ENCODE measurements at places on chromosomes 3 and 15.

GRCh38 chr3:2578560-2578959 lies 479.9 kb downstream of the CNTN4 start:
- DNase-seq = no peak

DNA sequence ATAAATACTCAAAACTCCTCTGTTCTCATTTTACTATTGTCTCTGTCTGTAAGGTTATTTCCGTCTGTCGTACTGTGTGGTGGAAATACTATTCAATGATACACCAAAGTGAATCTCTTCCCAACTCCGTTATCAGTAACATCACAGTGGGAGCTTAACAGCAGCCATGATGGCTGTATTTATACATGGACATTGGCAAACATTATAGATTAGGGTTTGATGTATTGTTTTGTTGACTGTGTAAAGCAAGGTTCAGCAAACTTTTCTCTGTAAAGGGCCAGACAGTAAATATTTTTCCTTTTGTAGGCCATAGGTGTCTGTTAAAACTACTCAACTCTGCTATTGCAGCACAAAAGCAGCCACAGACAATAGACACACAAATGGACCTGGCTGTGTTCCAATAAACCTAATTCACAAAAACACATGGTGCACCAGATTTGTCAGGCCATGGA lies 23.2 kb downstream of the LIPC start:
- no peak for DNase-seq

DNA sequence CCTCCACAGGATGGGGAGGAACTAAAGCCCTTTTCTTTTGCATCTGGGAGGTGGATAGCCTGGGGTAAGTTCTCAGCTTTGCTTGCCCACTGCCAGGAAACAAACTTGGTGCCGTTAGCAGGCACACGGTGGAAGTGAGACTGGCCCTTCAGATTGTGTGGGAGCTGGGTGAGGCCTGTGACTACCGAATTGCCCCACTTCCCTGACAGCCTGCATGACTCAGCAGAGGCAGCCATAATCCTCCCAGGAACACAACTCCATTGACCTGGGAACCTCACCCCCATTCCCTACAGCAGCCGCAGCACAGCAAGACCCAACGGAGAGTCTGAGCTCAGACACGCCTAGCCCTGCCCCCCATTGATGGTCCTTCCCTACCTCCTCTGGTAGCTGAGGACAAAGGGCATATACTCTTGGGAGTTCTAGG lies 282.6 kb downstream of the KLF13 start:
- no peak for DNase-seq

DNA sequence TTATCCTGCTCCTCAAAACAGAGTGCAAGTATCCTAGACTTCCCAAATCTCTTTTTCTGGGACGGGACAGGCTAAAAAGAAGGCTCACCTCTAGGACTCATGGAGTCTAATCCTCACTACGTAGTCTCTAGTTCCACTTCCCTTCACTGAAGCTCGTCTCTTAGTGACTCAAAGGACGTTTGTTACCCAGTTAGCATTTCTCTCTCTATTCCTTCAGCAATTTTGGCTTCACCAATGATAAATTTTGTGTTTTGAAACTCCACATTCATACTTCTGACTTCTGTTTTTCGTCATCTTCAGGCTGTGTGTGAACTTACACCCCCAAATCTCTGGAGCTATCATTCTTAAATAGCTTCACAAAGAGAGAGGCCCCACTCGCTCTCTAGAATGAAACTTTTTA lies 627.1 kb downstream of the NAALADL2 start:
- no peak for DNase-seq

DNA sequence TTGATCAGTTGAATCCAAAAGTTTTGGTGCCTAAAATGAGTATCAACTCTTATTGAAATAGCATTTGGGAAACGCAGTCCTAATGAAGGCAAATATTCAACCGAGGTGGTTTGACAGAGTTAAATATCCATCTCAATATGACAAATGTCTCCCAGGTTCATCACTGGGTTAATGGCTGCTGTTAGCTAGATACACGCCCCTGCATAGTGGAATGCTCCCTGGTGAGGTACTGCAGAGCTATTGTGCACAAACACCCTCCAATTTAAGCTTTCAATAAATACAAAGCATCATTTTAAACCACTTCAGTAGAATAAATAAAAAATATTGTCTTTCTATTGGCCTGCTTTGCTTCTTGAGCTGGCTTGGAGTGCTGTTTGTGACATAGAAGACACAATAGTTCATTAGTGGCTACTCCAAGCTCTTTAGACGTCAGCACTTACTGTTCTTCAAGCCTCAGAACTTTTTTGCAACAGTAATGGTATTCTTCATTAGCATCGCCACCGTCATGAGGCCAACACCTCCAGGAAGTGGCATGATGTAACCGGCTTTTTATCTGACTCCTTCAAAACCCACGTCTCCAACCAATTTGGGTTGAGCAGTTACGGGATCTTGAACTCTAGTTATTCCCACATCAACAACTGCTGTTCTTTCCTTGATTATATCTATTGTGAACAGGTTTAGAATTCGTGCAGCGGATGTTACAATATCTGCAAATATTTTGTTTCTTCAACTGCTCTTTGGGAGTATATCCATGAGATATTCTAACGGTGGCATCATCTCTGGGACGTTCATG lies 1159.6 kb upstream of the EPHA6 start:
- no peak for DNase-seq

DNA sequence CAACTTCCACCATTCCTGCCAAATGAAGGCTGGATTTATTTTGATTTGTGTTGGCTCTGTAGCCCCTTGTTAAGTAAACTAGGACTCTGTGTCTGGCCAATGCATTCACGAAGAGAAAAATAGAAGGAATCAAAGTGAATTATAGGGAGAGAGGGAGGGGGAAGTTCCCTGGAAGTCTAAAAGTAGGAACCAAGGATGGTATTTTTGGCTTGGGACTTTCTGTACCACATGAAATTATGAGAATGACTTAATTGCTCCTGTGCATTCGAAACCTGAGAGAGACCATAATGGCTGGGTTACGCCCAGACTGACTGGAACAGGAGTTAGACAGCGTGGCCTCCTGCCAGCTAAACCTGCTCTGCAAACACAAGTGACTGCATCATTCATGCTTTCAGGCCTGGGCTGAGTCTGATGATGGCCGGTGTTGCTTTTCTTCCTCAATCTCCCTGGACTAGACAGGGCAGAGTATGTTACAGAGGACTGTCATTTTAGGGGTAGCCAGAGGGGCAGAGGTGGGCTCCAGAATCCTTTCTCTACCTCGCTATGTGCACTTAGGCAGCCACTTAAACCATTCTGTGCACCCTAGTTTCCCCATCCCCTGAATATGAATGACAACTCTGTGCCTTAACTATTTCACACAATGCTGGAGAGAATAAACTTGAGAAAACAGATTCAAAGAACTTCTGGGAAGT lies 58.9 kb downstream of the MYO1E start:
- DNase-seq = no peak

DNA sequence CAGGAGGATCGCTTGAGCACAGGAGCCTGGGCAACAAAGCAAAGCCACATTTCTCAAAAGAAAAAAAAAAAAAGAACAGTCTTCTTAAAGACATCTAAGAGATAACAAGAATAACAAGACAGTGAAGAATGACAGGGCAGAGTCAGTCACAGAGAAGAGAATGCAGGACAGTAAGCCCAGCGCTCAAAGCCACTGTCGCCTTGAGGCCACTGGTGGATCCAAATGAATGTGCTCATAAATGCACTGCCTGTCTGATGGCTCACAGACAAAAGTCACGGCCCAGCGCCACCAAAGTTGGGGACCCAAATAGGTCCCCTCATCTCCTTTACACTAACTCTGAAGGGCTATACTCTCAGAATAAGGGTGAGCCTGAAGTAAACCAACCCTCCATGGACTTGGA lies 52.3 kb downstream of the FAM174B start:
- DNase-seq = no peak

DNA sequence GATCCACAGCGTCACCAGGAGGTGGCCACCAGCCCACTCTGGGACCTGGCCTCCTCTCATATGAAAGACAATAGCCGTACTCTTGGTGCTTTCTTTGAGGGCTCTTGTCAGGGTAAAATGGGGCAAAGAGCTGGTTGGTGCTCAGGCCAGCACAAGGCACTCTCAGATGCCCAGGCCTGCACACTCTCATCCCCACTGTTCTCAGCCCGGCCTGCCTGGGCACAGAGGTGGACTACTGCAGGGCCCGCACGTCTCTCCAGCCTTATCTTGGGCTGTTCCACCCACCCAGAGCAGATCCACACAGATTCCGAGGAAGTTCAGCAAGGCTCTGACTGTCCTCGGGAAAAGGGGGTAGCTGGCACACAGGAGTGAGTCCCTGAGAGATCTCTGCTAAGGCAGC lies 122.8 kb upstream of the PRR20G start:
- no peak for DNase-seq

- no peak for DNase-seq
Measured at GRCh38 chr3:181899702-181900101, 188.0 kb downstream of the SOX2 start.

DNA sequence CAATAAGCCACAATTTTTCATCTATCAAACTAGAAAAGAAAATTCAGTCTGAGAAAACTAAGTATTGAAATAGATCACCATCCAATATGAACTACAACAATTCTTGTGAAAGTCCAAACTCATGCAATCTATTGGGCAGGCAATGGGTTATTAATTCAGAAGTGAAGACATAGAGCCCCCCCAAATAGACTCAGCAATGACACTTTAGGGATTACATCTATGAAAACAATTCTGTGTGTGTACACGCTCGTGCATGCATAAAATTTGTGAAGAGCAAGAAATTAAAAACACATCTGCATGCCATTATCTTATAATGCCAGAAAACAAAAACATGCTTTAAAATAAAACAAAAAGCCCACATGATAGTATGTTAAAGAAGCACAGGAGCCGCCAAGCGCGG lies 151.3 kb downstream of the NR1I2 start:
- DNase-seq = no peak

DNA sequence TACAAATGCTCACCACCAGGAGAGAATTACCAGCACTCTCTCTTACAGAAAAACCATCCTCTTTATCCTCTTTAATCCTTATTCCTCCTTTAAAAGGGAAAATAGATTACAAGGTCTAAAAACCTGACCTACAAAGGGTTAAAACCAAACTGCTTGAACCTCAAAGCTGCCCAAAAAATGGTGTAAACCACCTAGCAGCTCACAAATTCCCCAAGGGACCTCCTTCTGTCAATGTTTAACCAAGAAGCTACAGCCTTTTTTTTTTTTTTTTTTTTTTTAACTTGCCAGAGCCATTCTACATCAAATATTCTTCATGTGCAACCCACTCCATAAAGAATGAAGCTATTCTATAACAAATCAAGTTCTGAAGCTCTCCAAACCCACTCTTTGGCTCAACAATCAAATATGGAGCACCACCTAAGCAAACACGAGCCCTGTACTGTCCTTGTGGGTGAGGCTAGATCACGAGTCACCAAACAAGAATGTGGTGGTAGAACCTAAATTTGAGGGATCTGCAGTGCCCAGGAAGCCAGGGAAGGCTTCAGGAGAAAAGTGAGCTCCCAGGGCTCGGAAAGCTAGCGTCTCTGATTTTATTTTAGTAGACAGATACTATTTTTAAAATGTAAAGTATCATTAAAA lies 20.1 kb downstream of the OSBPL10 start:
- no peak for DNase-seq

DNA sequence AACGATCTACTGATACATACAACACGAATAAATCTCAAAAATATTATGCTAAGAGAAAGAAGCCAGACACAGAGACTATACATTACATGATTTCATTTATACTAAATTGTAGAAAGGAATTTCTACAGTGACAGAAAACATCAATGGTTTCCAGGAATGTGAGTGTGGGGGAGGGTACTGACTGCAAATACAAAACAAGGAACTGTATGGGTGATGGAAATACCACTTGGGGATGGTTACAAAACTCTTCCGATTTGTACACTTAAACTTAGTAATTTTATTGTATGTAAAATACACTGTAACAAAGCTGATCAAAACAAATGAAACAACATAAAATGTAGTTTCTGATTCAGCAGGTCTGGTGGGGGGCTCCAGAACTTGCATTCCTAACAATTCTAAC lies 45.8 kb upstream of the IP6K2 start:
- no peak for DNase-seq

GRCh38 chr3:111568355-111568754 lies 26.4 kb downstream of the CD96 start:
- DNase-seq = no peak
